ENCODE measurements at places on chromosomes 12 and 14.

DNA sequence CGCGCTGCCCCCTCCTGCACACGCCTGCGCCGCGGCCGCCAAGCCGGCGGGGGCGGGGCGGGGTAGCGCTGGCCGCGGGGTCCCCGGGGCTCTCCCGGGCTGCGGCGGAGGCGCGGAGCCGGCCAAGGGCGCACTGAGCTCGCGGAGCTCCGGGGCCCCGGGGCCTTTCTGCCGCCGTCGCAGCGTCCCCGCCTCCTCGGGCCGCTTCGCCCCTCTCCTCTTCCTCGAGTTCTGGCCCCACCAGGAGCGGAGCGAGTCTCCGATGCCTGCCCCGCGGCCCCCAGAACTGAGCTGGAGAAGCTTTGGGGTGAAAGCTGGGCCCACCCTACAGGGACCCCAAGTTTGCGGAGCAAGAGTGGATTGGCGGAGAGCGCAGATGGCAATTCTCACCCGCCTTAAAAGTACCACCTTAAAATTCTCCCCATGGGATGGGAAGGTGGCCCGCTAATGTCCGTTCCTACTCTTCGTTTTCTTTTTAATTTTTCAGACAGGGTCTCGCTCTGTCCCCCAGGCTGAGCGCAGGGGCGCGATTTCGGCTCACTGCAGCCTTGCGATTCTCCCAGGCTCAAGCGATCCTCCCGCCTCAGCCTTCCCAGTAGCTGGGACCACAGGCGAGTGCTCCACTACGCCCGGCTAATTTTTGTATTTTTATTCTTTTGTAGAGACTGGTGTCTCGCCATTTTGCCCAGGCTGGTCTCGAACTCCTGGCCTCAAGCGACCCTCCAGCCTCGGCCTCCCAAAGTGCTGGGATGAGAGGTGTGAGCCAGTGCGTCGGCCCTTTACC, 129.6 kb downstream of the NDUFA12 start:
- peak; percentile 52 for DNase-seq
- peak overlapping the region; percentile 49 for H3K27ac ChIP-seq
- no peaks in the 10 kb centered on the region for H3K36me3 ChIP-seq
- peaks cover 3% of the 10 kb centered on the region for H3K4me1 ChIP-seq

GRCh38 chr14:52663850-52664249, 31.5 kb downstream of the ERO1A start:
- DNase-seq, result no peak
- H3K27me3 ChIP-seq, result no peaks in the 10 kb centered on the region

- no peak overlapping the region for H3K27ac ChIP-seq
- no peaks in the 10 kb centered on the region for H3K4me1 ChIP-seq
- no peak overlapping the region for H3K4me3 ChIP-seq
- no peaks in the 10 kb centered on the region for H3K27me3 ChIP-seq
- DNase-seq, result no peak
Measured at GRCh38 chr12:75323663-75324062, 6.5 kb downstream of the CAPS2 start.

- no peak overlapping the region for H3K27ac ChIP-seq
- no peaks in the 10 kb centered on the region for H3K36me3 ChIP-seq
- H3K27me3 ChIP-seq, result no peaks in the 10 kb centered on the region
- H3K4me3 ChIP-seq, result no peak overlapping the region
- no peaks in the 10 kb centered on the region for H3K4me1 ChIP-seq
Measured at GRCh38 chr12:52327830-52328500, 6.8 kb upstream of the KRT83 start.

GRCh38 chr12:50727466-50727865, 36.4 kb upstream of the ATF1 start:
- H3K36me3 ChIP-seq, result no peaks in the 10 kb centered on the region
- H3K27ac ChIP-seq, result no peak overlapping the region
- no peaks in the 10 kb centered on the region for H3K27me3 ChIP-seq
- H3K4me1 ChIP-seq, result no peaks in the 10 kb centered on the region
- DNase-seq, result no peak
- H3K4me3 ChIP-seq, result no peak overlapping the region

GRCh38 chr12:12533238-12533829, 29.3 kb downstream of the DUSP16 start:
- peaks cover 14% of the 10 kb centered on the region for H3K4me1 ChIP-seq
- H3K27me3 ChIP-seq, result no peaks in the 10 kb centered on the region
- peak overlapping the region; percentile 1 for H3K27ac ChIP-seq

All from ovary (tissue), 10 donors.